ENCODE measurements at places on chromosomes 4 and X.

- DNase-seq = no peak
Measured at GRCh38 chr4:41456559-41457101, 81.3 kb upstream of the LIMCH1 start.

- DNase-seq = no peak
Measured at GRCh38 chr4:110639207-110640090, 16.6 kb upstream of the PITX2 start.

DNA sequence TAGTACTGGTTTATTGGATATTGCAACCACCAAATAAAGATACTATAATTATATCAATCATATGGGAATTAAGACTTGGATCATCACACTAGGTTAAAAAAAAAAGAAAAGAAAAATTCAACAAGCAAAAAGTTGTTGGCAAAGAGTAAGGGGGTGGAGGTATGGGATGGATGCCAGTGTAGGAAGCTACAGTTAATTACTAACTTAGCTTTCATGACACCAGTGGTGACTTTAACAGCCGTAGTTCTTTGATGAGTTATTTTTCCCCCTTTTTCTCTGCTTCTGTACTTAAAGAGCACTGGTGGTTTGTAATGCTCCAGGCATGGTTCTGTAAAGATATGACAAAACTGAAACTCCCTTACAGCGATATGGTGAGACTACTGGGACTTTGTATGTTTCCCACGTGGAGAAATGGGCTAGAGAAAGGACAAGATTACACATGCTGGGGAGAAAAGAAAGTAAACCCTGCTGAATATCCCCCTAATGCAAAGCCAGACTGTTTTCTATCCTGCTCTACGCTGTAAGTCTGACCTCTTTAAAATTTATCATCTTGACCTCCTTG is 210.8 kb downstream of the SPOCK3 start:
- DNase-seq = no peak

GRCh38 chr4:71841336-71841735 is 57.5 kb upstream of the GC start:
- DNase-seq = no peak

DNA sequence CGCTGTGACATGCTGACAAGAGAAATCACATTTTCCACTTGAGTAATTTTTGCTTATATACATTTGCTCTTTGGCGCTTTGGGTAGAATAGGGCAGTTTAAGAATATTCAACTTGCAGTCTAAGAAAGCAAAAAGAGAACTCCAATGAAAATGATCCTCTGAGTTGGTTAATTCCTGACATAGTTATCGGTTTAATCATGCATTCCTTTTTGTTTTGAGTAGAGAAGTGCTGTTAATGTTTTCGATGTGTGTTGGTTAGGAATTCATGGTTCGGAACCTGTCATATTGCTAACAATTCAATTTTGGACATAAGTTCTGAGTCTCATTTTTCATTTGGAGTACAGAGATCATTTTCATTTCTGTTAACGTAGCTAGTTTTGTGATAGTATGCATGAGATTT is 700.6 kb upstream of the PITX2 start:
- no peak for DNase-seq

- no peak for DNase-seq
Measured at GRCh38 chr4:82346126-82346525, 27.7 kb downstream of the HNRNPD start.

DNA sequence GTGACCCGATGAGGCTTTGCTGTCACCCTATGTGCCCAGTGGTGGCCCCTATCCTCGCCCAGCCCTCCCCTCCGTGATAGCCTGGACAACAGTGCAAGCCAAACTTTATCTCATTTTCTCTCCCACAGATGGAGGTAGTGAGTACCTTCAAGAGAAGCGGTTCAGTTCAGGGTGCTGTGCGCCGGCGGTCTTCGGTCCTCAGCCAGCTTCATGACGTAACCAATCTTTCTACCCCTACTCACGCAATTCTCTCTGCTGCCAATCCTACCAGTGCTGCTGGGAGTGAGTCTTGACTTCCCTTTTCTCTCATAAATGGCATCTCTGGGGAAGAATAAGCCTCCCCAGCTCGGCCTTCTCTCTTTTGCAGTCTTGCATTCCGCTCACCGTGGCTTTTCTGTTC is 29.5 kb downstream of the CCNQ start:
- DNase-seq = no peak
